GM23248 (cell line): ENCODE measurements at places on chromosomes 2 and 18. TPM values are rescaled to one million over a fixed set of nuclear protein-coding genes. Genes with fewer than 3 reads are reported as not detected.

Gene RAB31
- 40.5 and 49.2 TPM in 2 replicates for total RNA-seq

Gene SPP2
- total RNA-seq = not detected in 2 replicates

DNA sequence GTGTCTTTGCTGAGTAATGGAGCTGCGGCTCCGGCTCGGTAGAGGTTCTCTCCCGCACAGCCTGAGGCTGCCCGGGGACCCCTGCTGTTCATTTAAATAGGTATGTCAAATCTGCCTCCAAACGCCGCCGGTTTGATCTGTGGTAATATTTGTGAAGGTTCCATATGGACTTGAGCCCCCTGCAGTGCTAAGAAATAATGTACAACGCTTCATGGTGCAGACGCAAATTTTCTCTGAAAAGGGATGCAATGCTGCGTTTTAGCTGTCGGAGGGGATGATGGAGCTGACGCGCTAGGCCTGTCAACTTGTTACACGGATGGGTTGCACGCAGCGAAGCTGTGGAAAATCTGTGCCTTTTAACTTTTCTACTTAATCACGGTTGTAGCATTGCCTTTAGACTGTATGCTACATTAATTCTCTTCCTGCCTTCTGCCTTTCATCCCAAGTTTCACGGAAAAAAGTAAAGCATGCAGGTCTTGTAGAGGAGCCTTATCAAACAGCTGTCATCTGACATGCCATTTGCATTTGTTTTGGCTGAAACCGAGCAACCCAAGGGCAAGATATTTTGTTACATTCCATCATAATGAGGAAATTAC lies 43.2 kb downstream of the MRPS9 start:
- DNase-seq = no peak

DNA sequence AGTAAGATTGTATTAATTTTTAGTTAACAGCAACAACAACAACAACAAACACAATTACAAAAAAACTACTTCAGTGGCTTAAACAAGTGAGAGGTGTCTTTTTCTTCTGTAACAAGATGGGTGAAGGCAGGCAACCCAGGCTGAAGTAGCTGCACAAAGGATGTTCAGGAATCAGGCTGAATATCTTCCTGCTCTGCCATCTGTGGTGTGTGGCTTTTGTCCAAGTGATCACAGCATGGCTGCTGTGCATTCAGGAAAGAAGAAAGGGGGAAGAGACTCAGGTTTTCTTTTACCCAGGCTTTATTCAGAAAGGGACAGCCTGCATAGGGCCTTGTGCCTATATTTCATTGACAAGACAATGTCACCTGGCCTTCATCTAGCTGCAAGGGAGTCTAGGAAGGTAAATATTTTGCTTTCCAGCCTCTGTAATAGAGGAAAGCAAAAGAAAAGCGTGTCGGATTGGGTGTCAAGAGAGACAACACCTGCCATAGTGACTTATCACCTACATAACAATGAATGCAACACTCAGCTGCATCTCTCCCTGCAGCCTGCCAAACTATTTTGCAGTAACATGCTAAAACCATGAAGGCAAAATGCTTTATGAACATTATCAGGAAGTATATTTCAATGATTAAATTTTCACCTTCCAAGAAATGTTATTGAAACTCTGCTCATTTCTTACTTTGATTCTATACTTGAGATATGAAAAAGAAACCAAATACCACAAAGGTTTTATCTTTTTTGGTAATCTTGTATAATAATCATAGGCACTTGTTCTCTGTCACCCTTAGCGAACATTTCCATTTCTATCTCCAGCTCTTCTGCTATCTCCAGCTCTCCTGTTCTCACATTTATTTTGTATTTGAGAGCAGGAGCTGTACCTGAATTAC lies 14.6 kb downstream of the G6PC2 start:
- DNase-seq = no peak

GRCh38 chr2:159044804-159045286 lies 76.4 kb downstream of the TANC1 start:
- peak; percentile 47 for DNase-seq

DNA sequence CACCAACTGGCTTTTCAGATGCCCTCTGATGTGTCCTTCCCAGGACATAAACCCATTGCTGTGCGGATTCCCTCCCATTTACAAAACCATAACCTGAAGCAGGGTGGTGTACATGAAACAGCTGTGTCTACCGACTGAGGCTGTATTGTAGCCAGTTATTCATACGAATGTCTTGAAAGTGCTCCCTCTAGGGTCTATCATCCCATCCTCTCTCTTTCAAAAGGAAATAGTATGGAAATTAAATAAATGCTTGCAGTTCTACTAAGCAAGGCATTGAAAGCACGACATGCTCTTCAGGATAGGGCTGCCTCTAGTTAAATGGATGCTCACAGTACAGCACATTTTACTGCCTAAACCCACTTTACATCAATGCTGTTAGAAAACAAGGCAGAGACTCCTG lies 112.2 kb upstream of the PXDN start:
- no peak for DNase-seq

GRCh38 chr2:203567691-203568090 lies 32.6 kb upstream of the RAPH1 start:
- DNase-seq = peak; percentile 59

Gene CNTNAP5
- total RNA-seq = not detected in 2 replicates

DNA sequence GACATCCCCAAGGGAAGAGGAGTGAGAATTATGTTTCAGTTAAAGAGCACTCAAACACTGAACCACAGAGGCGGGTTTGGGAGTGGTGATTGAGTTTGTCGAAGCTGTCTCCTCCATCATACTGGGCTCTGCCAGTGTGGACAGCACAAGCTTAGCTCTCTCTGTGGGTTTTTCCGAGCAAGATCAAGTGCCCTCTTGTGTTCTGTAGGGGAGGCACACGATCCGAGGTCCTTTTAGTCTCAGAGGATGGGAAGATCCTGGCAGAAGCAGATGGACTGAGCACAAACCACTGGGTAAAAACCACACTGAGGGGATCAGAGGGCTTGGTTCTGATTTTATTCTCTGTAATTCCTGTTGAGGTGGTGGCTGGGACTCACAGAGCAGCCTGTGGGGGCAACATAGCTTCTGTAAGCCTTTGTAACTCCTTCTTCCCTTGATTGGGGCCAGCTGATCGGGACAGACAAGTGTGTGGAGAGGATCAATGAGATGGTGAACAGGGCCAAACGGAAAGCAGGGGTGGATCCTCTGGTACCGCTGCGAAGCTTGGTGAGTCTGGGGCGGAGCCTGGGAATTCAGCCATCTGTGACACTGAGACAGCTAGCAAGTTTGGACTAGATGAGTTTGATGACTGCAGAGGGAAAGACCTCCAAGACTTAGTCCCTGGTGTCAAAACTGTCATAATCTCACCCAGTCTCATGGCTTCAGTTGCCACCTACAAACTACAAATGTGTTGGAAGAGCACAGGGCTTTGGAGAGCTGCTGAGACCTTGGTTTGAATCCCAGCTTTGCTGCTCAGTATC lies 2.0 kb downstream of the NAGK start:
- DNase-seq = peak; percentile 75

DNA sequence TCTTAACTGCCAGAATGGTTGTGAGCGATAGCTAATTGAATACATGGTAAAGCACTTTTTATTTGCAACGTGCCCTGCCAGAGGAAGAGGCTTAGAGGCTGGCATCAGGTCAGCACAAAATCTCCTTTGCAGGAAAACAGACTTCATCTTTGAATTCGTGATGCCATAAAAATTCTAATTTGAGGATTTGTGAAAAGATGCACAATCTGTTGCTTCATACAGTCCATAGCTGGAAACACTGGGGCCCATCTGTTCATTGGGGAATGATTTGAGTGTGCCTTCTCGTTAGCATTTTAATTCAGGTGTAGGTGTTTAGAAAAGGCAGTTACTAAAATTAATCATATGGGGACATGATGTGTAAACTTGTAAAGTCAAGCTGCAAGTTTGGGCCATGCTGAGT lies 876.0 kb downstream of the SLC4A3 start:
- DNase-seq = no peak

GRCh38 chr2:105235388-105236059 lies 6.0 kb upstream of the GPR45 start:
- DNase-seq = peak; percentile 90

Gene CYTIP
- not detected in 2 replicates for total RNA-seq

- DNase-seq = no peak
Measured at GRCh38 chr2:180559771-180560170, 420.6 kb upstream of the UBE2E3 start.

Gene RAB6C
- not detected in 2 replicates for total RNA-seq

DNA sequence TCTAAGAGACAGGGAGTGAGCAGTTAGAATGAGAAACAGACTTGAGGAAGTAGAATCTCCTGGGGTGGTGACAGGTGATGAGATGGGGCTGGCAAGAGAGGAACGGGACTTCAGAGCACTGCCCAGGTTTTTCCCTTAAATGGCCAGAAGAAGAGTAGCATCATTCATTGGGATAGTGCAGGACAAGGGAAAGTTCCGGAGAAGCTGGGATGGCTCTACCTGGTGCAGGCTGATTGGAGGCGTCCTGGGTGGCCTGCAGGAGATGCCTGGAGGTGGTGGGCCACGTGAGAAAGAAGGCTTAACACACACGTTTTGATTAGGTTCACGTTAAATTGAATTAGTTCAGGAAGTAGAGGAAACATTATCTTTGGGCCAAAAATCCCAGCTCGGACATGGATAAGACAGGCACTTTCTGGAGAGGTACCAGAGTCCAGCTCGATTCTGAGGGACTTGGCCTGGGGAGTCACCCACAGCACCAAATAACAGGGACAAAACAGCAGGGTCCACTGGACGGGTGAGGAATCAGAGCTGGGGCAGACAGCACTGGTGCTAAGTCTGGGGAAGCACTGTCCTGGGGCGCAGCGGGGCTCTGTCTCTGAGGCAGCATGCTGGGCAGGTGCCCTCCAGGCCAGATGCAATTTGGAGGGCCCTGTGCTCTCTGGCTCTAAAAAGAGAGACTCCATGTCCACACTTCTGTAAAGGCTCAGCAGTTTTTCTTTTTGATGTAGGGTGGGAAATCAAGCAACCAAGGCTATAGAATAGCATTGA lies 512.3 kb upstream of the RAB6C start:
- no peak for DNase-seq

GRCh38 chr2:204116159-204116792 lies 179.7 kb downstream of the ICOS start:
- DNase-seq = no peak

DNA sequence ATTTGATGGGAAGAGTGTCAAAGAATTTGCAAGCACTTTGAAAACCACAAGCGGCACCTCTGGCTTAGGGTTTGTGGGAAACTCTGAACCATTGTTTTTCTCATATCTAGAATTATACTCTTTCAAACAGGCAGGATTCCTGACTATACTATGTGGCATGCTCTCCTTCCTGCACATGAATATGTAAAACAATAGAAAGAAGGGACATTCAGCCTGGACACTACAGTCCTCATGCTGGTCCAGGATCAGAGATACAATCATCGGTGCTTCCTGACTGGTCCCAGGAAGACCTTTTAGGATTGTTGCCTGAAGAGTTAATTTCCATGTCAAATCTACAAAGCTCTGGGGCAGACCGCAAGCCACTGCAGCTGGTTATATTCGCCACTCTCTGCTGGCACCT lies 55.7 kb upstream of the RASGRP3 start:
- no peak for DNase-seq

Gene CCDC141
- not detected in 2 replicates for total RNA-seq

GRCh38 chr18:31652357-31652756 lies 32.0 kb downstream of the B4GALT6 start:
- DNase-seq = no peak

Gene HOXD9
- total RNA-seq = 4.2 and 7.0 TPM in 2 replicates

GRCh38 chr2:219120082-219120481 lies 40.5 kb downstream of the NHEJ1 start:
- no peak for DNase-seq

DNA sequence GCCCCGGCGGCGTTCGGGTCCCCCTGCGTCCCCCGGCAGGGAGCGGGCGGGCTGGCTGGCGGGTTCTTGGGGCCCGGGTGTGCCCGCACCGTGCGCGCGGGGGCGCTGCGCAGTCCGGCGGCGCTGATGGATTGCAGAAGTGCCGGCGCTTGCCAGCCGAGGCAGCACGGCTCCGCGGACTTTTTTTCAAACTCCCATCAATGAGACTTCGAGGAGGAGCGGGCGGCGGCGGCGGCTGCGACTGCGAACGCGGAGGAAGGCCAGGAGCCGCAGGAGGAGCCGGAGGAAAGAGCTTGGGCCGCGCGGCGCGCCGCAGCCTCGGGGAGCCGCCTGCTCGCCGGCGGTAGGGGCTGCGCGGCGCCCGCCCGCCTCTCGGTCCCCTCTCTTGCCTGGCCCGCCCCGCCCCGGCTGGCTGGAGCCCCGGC lies at the start of gene GLI2:
Gene GLI2, plus strand, starts transcription at position 123 of the 425 bp plus-strand sequence. CDS start 61,453 bp downstream, outside the sequence.
- DNase-seq = peak; percentile 96

DNA sequence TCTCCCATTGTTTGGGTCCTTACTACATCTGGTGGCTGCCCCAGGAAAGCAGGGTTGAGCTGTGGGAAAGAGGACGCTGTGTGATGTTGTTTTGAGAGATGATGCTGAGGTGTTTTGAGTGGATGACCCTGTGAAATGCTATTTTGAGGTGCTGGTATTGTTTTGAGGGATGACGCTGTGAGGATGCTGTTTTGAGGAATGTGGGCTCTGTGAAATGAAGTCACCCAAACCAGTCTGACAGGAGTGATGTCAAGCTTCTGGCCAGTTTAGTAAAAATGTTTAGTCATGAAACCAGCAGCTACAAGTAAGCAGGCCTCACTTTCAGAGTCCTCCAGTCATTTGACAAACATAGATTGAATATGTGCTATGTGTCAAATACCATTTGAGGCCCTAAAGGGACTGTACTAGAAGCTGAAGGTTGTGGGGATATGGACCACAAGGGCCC lies 16.1 kb upstream of the PUM2 start:
- peak; percentile 66 for DNase-seq

DNA sequence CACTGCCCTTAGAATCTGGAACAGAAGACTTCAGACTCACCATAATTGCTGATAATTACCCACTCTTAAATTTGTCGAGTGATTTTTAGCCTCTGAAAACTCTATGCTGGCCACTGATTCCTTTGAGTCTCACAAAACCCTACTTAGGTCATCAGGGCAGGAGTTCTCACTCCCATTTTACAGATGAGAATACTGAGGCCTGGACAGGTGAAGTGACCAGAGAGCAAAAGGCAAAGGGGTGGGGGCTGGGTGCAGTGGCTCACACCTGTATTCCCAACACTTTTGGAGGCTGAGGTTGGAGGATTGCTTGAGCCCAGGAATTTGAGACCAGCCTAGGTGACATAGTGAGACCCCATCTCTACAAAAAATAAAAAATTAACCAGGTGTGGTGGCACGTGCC lies 34.8 kb upstream of the SLC35F6 start:
- DNase-seq = no peak

DNA sequence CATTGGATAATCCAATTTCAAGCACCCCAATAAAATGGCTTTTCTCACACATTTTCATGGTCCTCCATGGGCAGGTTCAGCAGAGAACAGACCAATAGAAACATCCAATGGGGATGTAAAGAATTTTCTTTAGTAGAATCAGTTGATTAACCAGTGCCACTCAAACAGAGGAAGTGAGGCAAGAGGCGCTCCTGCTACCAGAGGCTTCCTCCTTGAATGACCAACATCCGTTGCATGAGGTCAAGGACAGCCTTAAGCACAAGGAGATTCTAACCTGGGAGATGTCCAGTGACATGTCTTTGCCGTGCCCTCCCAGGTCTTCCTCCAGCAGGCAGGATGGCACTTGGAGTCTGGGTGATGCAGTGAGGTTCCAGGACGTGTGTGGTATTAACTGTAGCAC lies 146.6 kb downstream of the PIEZO2 start:
- DNase-seq = no peak

Gene GLI2
- total RNA-seq = 5.1 and 8.3 TPM in 2 replicates

GRCh38 chr2:136206613-136207012 lies 88.7 kb upstream of the CXCR4 start:
- no peak for DNase-seq
